ENCODE measurements at places on chromosomes 2 and 18.
A peak's percentile ranks its signal among the peaks of the same experiment; 100 is the strongest.

GRCh38 chr2:55173438-55174054 lies 58.5 kb downstream of the CLHC1 start:
- no peak for DNase-seq

GRCh38 chr2:222939208-222939856 lies 78.5 kb downstream of the ACSL3 start:
- peak; percentile 35 for DNase-seq

GRCh38 chr18:36757081-36757480 lies 71.7 kb downstream of the TPGS2 start:
- DNase-seq: no peak

DNA sequence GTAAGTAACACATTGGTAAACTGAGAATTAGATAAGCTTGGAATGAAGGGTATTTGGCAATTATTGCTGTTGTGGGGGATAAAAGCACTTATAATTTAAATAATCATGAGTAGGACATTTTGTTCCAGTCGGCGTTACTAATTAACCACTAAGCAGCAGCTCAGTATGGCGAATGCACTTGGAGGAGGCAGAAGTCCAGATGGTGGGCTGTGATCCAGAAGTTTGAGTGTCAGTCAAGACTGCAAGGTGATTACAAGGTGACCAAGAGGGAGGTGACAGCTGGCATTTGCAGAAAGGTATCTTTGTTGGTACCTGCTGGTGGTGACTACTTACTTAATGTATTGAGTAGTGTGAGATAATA lies 643.6 kb upstream of the FAM98A start:
- no peak for DNase-seq

DNA sequence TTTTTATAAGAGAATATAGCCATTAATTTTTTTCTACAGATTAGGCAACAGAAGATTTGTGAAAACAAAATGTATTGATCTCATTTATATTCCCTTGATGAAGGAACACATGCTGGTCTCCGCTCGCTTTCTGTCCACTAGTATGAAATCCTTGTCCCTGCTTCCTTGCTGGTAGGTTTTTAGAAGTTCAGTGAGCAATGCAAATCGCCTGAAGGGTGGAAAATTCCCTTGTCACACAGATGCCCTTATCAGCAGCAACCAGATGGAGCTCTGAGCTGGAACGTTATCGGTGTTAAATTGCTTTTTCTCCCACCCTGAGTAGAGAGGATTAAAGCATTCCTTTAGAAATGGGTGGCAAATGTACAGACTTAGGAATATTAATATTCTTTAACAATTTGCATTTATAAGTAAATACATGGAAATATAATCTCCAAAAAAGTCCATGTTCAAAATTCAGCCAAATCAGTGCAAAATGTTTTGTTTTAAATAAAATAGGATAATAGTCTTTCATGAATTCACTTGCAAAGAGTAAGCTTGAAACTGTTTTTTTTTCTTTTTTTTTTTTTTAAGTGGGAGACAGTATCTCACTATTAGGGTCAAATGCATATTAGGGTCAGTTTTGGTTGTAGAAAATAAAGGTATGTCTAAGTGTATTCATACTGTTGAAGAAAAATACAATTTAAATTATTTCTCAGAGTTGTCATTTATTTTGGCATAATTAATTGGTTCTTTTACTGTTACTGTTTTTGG lies 164.0 kb upstream of the MYO3B start:
- DNase-seq: no peak

DNA sequence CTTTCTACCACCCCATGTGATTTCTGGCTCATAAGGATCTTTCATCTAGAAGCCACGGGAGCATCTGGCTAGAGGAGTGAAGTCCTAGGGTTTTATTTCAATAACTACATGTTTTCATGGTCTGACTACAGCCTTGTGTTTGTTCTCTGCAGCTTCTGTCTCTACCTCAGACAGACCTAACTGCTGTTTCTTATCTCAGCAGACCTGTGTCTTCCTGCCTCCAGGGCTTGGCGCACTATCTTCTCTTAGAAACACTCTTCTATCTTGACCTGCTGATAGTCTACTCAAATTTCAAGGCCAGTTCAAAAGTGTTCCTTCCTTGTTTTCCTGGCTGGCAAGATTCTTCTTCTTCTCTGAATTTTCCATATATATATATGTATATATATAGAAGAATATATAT lies 11.0 kb upstream of the TRIB2 start:
- DNase-seq: no peak

- no peak for DNase-seq
These were observed 613.3 kb downstream of the TSN start for GRCh38 chr2:122368576-122369243.

GRCh38 chr2:65388596-65389390 lies 43.6 kb downstream of the SPRED2 start:
- DNase-seq: no peak

- DNase-seq: no peak
These were observed 118.5 kb upstream of the UNC80 start for GRCh38 chr2:209653134-209653533.
